ENCODE measurements at places on chromosomes 6 and 20. TPM values are rescaled to one million over a fixed set of nuclear protein-coding genes. Genes with fewer than 3 reads are reported as not detected.

DNA sequence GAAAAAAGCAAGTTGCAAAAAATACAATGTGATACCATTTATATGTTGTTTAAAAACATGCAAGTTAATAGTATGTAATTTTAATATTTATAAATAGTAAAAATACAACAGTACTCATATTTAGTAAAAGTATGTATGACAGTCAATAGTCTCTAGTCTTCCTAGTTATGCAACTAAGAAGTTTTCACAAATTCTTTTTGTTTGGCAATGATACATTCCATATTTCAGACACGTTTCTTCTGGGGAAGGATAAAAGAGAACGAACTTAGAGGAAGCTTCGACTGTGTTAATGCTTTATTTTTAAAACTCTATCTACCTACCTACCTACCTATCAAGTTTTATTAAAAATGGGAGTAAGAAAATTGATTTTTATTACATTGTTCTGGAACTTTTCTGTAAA is 77.7 kb downstream of the UBE3D start:
- no peak for DNase-seq

- no peak for DNase-seq
Observed at GRCh38 chr6:1057490-1058135, 254.3 kb upstream of the FOXQ1 start.

- no peak for DNase-seq
Observed at GRCh38 chr6:32785781-32786533, 22.6 kb upstream of the HLA-DQB2 start.

DNA sequence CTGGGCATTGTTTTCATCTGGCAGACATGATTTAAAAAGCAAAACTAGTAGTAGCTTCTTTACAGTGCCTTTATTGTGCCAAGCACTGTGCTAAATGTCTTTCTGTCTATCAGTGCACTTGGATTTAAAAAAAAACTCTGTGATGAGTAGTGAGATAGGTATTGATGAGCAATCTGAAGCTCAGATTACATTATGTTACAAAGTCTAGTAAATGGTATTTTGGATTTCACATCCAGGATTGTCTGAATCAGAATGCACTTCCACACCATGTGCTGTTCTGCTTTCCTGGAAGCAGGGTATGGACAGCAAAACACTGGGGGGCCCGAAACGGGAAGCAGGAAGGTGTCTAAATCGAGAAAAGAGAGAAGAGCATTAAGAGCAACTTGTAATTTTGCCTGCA is 103.4 kb upstream of the CCN2 start:
- no peak for DNase-seq

- DNase-seq = no peak
Observed at GRCh38 chr6:116424001-116424400, 37.2 kb upstream of the CALHM6 start.

DNA sequence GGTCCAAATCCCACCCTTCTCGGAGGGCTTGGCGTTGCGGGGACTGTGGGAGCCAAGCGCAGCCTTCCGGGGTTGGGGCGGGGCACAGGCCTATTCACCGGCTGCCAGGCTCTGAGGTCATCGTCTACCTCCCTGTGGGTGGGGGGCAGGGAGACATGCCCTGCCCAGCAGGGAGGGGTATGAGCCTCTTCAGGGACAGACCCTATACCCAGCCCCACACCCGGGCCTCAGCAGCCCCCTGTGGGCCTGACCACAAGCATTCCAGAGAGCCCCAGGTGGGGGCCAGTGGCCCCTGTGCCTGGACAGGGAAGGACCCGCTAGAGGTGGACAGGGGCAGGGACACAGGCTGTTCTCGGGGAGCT is 11.6 kb downstream of the LAMA5 start:
- DNase-seq = no peak

- no peak for DNase-seq
Observed at GRCh38 chr6:139376017-139376330, 1.5 kb upstream of the CITED2 start.

GRCh38 chr6:136280032-136280609 is 9.5 kb downstream of the BCLAF1 start:
- no peak for DNase-seq

- no peak for DNase-seq
Observed at GRCh38 chr6:169445661-169446581, 192.3 kb upstream of the THBS2 start.

GRCh38 chr6:75643173-75643572 is 41.5 kb downstream of the SENP6 start:
- no peak for DNase-seq

DNA sequence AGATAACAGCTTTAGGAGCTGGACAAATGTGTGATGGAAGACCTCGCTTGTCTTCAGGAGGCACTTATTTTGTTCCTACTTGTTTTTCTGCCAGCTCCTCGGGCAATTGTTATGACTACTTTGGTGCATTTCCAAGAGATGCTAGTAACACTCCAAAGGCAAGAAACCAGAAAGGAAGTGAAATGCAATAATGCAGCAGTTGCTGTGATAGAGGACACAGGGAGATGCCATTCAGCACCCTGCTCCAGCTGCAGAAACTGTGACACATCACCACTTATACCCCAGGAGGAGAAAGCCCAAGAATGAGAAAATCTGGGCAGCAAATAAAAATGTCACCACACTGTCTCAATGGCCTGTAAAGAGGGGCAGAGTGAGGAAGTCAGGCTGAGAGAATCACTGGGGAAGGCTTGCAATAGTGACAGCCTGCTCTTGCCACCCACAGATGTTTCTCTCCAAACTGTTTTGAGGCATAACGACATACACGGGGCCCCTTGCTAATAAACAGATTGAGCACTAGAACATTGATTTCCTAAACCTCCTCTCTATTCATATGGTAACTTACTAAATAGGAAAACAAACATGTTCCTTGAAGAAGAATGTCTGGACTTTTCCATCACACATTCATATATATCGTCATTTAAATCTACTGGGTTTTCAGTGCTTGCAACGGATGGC is 231.0 kb upstream of the PRND start:
- DNase-seq = no peak

- peak; percentile 23 for DNase-seq
Observed at GRCh38 chr20:23241416-23241815, 109.2 kb upstream of the NXT1 start.

GRCh38 chr6:32393665-32394420 is 13.1 kb downstream of the BTNL2 start:
- no peak for DNase-seq

The ZC2HC1B gene
- not detected for total RNA-seq

The ANKRD6 gene
- total RNA-seq = 9.2 TPM

The ABHD16B gene
- total RNA-seq = not detected

The RAB22A gene
- 7.5 TPM for total RNA-seq

The MCHR2 gene
- not detected for total RNA-seq

The ID4 gene
- 19.0 TPM for total RNA-seq

The CLPSL1 gene
- total RNA-seq = not detected

The ALDH8A1 gene
- total RNA-seq = 0.35 TPM

The OR2B6 gene
- total RNA-seq = not detected
